ENCODE measurements at places on chromosomes 11 and 22.

DNA sequence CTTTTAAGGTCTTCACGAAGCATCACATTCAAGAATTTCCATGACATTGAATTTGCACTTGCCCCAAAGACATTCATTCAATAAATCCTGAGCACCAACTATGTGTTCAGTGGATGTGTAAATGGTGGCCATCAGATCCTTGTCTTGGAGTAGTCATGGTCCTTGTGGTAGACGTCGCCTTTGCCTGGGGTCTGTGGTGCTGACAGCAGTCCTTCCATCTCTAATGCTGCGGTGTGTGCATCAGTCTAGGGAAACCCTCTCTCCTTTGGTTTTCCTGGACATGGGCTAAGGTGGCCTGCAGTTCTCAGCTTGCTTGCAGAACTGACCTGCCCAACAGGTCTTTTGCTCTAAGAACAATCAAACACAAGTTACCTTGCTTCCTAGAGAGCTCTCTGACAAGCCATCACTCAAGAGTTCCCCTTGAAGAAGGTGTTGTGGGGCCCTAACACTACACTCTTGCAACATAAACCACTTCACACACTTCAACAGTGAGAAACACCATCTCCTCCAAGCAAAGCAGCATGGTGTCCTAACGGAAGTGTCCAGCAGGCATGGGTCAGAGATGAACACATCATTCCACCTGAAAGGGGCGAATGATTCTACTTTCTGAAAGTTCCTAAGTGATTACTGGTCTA is 72.1 kb downstream of the BUD13 start:
- DNase-seq: no peak

DNA sequence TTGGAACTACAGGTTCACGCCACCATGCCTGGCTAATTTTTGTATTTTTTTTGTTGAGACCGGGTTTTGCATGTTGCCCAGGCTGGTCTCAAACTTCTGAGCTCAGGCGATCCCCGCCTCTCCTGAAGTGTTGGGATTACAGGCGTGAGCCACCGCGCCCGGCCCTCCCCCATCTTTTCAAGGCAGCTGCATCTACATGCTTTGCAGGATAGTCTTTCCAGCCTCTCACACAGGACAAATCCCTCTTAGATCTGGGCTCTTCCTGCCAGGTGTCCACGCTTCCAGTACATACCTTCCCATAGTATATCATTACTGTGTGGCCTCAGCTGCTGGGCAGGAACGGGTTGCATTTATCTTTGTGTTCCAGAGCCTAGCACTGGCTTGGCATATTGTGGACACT is 49.7 kb downstream of the C11orf96 start:
- DNase-seq: no peak

DNA sequence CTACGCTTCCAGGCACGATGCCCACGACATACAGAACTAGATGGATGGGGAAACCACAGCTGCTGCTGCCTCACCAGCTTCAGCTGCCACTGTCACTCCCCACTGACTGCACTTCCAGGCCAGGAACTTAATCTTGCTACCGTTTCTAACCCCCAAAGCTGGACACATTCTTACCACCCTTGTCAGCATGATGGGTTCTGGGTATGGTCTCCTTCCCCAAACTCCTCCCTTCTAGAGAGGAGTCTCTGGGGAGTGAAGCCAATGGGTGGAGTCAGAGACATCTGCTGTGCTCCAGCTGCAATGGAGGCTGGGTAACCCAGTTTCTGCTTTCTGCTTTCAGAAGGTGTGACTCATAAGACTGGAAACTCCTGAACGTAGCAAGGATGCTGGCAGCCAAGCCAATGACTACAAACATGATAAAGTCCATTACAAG is 87.0 kb upstream of the THY1 start:
- DNase-seq: peak; percentile 61

DNA sequence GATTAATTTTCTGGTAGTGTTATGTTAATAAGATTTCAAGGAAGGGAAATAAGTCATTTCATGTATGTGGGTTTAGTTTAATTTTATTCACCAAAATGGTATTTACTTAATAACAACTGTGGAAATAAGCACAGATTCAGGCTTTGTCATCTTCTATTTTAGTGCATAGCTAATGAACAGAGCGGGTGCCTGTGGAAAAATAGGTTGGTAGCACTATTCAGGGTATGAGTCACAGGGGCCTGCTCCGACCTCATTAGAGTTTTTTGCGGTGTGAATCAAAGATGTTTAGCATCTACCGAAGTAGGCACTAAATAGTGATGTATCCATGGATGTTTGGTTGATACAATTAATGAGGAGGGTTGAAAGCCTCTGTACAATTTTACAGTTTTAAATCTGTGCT is 78.2 kb downstream of the FAT3 start:
- DNase-seq: no peak

DNA sequence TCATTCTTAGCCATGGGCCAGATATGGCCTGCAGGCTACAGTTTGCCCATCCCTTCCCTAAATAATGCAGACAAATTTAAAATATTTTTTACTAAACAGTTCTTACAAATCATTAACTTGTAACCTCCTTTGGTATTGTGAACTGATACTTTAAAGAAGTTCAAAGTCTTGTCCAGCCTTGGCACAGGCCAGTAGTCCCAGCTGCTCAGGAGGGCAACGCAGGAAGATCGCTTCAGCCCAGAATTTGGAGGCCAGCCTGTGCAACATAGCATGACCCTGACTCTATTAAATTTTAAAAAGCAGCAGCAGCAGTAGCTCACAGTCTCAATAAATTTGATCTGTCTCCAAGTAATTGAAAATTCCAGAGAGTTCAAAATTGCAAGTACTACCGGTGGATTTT is 83.7 kb upstream of the ARHGAP32 start:
- no peak for DNase-seq

DNA sequence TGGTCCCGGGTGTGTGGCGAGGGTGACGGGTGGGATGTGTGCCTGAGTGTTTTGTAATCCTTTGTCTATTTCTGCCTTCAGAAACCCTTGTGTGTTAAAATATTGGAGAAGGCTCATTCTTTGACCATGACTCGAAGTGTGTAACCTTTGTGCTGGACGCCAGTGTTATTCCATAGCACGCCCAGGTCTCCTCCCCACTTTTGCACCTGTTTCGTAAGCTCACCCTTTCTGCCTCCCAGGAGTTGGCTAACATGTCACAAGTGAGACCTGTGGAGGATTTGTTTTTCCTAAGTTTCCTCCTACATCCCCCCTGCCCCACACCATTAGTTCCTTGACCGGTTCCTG is 382 bp downstream of the C11orf54 start:
- no peak for DNase-seq

- no peak for DNase-seq
Measured at GRCh38 chr11:95788921-95789505, 569 bp downstream of the FAM76B start.

DNA sequence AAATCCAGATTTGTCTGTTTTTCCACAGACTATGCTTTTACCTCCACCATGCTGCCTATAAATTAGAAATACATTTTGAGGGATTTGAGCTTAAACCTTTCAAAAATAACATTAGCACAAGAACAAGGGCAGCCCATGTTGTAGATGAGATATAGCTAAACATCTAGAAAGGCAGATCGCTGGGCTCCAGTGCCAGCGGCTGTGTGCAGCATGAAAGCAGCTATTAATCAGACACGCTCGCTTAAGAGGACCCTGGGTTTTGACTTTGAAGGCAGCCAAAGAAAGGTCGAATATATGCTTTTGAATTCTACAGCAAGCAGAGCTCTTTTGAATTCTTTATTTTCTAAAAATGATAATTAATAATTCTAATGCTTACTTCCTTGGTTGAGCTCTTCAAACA is 684.0 kb downstream of the NELL1 start:
- DNase-seq: no peak

DNA sequence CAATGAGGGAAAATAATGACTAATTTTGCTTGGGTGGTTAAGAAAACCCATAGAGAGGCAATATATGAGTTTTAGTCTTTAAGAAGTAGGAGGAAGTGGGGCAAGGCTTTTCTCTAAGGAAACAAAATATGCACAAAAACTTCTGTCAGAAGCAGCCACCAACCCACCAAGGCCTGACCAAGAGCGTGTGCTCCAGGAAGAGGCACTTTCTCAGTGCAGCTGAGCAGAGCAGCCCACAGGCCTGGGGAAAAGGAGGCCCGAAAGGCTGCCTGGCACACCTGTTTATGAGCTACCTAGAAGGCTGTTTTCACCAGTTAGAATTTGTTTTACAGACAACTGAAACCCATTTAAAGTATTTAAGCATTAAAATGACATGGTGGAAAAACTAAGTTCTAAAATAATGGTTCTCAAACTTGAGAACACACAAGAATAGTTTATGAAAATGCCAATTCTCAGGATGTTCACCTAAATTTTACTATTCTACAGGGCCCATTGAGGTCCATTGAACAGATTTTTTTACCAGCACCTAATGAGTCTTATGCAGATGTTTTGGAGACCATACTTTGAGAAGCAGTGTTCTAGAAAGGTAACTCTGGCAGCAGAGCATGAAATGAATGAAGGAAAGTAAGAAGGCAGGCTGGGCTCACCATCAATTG is 160.5 kb upstream of the DDI1 start:
- DNase-seq: no peak

DNA sequence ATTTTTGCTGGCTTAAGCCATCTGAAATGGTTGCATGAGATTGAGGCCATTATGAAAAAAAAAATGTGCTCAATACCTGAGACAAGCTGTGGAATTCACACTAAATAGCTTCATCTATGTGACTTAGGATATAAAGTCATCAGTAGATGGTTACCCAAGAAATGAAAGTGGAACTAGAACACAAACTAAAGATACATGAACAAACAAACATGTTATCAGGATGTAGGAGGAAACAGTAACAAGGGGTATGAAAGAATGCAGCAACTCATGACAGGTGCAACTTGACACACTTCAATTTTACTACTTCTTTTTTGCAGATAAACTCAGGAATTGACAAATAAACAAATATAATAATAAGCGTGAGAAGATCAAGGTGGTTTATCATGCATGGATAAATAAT is 155.0 kb downstream of the WT1 start:
- no peak for DNase-seq

- no peak for DNase-seq
Measured at GRCh38 chr11:92770981-92771380, 198.5 kb upstream of the MTNR1B start.

GRCh38 chr11:129280027-129280811 is 88.1 kb upstream of the ARHGAP32 start:
- peak; percentile 46 for DNase-seq

DNA sequence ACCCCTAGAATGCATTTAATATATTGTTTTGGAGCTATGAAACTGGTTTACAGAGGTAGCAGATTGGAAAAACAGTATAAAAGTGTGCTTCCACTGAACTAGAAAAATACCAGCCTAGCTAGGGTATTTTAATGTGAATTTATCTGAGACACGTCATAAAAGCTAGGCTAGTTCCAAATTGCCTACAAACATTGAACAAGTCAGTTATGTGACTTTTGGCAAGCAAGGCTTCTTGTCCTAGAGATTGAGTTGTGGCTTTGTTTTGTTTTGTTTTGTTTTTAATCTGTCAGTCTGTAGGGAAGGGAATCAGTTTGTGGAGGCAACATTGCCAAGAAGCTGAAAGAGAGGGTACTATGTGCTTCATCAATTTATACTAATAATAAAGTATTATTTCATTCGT is 24.2 kb downstream of the RTN3 start:
- DNase-seq: no peak

- peak; percentile 27 for DNase-seq
Measured at GRCh38 chr11:3170756-3171650, 5.9 kb upstream of the OSBPL5 start.

DNA sequence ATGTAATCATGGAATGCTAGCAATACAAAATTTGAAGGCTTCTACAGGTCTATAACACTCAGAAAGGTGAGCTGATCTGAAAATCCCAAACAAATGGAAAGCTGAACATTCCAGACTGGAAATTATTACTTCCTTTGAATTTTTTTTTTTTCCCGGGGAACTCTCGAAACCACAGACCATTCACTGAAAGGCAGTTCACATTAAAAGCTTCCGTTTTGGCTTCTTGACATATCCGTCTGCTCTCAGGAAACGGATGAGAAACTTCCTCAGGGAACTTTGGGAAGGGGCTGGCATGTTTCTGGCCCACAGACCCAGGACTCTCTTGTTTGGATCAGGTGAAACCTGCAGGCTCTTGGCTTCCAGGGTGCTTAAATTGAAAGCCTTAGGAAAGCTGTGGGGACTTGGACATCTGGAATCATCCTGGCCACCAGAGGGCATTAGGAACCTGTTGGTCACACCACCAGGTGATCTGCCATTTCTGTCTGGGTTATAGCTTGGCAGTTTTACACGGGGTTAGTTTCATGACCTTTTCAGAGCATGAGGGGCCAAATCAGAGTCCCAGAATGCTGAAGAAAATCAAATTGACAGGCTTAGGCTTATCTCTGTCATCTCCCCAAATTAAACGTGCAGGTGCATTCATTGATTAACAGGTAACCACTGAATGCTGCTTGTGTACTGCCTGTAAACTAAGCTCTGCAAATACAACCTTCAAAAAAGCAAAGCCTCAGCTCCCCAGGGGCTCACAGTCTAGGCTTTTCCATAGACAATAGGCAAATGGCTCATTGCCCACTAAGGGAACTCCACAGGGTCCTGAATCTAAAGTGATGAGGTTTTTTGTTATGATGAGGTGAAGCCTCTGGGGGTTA is 22.7 kb upstream of the GRAMD1B start:
- peak; percentile 67 for DNase-seq

DNA sequence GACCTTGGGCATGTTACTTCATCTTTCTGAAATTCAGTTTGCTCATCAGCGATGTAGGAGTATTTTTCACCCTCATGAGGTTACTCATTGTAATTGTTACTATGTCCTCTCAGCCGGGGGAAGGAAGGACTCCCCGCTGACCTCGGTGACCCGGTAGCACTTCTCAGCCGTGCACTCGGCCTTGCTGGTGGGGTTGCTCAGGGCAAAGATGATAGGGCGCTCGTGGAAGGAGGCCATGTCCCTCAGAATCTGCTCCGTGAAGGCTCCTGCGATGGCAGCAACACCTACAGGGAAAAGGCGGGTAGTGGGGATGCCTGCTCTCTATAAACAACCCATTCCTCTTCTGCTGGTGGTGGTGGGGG is 72.2 kb downstream of the CCDC81 start:
- no peak for DNase-seq

GRCh38 chr11:70105755-70106571 is 27.8 kb downstream of the ANO1 start:
- peak; percentile 28 for DNase-seq

DNA sequence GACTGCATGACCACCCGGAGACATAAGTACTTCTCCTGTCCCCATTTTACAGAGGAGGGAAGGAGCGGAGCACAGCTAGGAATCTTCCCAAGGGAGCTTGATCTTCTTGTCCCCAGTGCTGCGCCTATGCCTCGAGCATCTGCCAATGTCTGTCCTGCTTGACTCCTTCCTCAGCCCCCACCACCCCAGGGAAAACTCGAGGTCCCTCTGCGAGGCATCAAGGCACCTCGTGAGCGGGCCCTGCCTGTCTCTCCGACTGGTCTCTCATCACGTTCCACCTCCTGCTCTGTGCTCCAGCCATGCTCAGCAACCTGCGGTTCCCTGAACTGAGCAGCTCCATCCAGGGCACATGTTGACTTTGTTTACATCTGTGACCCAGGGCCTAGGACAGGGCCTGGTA is 2.5 kb downstream of the NCF4 start:
- no peak for DNase-seq

- no peak for DNase-seq
Measured at GRCh38 chr11:60528934-60529333, 13.7 kb downstream of the MS4A13 start.

- DNase-seq: no peak
Measured at GRCh38 chr11:21385669-21386440, 716.5 kb downstream of the NELL1 start.

Measured in right cardiac atrium (tissue), 5 donors.